ENCODE measurements at places on chromosomes 11 and 22.

GRCh38 chr11:73197348-73197747 is 20.7 kb upstream of the P2RY2 start:
- DNase-seq: no peak

GRCh38 chr11:74677131-74677530 is 54.1 kb downstream of the CHRDL2 start:
- DNase-seq: no peak

GRCh38 chr22:19808873-19809478 is 45.7 kb downstream of the GNB1L start:
- DNase-seq: no peak

GRCh38 chr11:21888814-21889213 is 304.1 kb upstream of the ANO5 start:
- DNase-seq: no peak

DNA sequence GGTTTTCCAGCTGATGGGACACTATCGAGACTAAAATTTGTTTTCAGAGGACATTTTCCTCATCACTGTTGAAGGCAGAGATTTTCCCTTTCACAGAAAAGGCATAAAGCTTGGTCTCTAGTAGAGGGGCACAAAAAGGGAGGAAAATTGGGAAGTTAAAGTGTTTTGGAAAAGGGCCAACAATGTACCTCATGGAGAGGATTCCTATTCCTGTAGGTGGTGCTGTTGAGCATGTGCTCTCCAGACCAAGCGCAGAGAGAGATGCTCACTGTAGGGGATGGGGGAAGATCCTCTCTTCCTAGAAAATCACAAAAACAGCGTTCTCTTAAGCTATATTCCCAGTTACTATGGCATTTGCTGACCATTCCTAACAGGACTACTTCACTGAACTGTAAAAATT is 44.9 kb downstream of the OR4C46 start:
- DNase-seq: no peak
